WERI-Rb-1 (cell line): ENCODE measurements at places on chromosomes 3 and 15.

DNA sequence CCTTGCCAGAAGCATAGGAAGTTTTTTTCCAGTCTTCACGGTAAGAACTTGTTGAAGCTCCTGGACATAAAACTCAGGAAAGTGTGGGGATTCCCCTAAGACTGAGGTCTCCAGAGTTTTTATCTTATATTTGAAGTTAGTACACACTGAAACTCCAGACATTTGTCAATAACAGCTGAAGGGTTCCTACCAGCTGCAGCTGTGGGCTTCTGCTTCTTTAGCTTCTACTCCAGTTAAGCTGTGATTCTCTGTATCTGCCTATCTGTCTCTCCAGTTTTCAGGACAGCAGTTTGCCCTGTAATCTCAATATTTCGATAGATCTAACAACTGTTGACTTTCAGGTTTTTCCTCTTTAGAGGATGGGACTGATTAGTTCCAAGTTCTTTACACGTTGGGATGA lies 966.0 kb upstream of the SEMA6D start:
- DNase-seq, result no peak

DNA sequence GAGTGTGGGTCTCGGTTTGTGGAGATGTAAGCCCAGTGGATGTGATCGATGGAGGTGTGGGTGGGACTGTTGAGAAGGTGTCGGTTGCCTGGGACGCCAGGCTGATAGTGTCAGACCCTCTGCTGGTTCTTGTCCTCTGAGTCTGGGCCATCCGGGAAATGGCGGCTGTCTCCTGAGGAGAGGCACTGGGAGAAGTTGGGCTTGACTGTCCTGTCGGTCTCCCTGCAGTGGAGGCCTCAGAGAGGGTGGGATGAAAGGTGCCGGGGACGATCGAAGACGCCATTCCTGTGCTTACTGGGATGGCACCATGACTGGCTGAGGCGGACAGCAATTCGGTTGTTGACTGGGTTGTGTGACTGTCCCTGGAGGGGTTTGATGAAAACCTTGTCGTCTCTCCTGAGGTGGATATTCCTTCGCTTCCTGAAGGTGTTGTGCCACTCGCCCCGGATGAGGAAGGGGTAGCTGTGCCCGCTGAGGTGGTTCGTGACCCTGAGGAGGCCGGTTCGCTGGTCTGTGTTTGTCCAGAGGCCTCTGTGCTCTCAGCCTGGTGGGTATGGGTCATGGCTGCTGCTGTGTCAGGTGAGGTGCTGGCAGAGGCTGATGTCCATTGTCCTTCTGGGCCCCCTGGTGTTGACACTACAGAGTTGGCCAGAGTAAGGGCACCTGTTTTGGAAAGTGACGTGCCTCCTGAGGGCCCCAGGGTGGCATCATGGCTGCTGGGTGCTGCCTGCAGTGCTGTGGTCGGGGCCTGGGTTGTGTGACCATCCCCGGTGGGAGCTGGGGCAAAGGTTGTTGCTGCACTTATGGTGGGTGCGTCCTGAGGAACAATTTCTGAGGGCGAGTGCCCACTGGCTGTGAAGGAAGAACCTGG lies 22.8 kb downstream of the MUC4 start:
- DNase-seq, result no peak

- no peak for DNase-seq
These were observed 107.3 kb upstream of the PRR20G start for GRCh38 chr3:127394984-127395662.

- DNase-seq, result no peak
These were observed 630.1 kb upstream of the KCNMB2 start for GRCh38 chr3:177906126-177906511.

GRCh38 chr3:53170325-53171063 lies 9.5 kb downstream of the PRKCD start:
- no peak for DNase-seq

DNA sequence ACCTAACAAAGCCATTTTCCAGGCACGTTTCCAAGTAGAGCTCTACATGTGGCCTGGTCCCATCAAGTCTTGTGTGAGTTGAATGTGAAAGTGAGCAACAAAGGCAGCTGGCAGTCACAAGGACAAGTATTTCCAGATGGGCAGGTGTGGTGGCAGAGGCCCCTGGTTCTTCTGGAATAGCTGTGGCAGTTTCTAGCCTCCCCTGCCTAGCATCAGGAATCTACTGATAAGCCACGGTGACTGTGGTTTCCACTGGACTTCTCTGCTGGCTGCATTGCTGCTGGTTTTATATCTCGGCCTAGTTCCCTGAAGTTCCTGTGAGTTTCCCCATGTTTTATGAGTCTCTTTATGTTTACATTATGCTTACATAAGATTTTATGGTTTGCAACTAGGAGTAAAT lies 117.7 kb downstream of the GOLIM4 start:
- DNase-seq, result no peak

DNA sequence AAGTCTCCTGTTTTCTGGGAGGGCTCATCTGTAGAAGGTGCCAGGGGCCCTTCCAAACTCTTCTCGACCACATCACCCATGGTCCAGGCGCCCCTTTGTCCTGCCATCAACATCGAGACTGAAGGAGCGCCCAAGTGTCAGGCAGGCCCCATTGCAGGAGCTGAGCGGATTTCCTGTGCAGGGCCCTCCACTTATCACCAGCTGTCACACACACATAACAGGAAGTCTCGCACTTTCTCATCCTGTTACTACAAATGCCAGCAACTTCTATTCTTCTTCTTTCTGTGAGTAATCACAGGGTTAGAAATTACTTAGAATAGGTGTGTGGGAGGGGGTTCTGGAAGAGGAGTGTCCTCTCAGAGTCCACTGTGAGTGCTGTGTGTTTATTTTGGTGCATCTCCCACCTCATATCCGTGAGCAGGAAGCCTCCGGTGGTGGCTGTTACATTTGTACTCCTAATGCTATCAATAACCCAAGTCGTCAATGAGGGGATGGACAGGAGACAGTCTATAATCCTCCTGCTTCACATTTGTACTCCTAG lies at the start of gene KLHL6:
KLHL6 (minus strand) TSS at position 166 of the 541 bp plus-strand sequence; CDS start at position 113, 53 bp downstream.
- DNase-seq, result no peak

GRCh38 chr15:70267306-70267705 lies 169.6 kb upstream of the TLE3 start:
- no peak for DNase-seq
